Progenitor cell of endocrine pancreas (in vitro differentiated cells): ENCODE measurements at places on chromosomes 11 and 22. TPM values are rescaled to one million over a fixed set of nuclear protein-coding genes. Genes with fewer than 3 reads are reported as not detected.

DNA sequence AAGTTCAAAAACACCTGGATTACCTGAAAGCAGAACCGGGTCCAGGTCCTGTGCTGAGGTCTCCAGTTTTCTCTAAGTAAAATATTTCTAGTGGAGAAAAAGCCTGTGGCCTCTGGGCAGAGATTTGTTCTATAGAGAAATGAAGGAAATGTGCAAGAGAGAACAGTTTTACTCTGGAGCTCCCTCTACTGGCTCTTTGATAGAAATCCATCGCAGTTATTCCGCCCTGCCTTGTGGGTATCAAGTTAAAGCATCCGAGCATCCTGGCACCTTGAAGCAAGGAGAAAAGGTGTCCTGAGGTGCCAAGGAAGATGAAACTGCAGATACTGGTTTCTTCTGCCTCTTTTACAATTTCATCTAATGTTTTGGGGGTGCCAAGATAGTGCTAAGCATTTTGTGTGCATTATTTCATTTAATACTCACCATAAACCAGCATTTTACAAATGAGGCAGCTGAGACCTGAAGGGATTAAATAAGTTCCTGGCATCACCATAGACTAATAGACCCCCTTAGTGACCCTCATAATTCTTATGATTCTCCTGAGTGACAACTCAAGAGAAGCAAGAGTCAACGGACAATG, 113.1 kb upstream of the HSD17B12 start:
- H3K36me3 ChIP-seq = no peaks in the 10 kb centered on the region
- H3K27ac ChIP-seq = no peak overlapping the region
- H3K27me3 ChIP-seq = peaks cover 80% of the 10 kb centered on the region
- no peak overlapping the region for H3K4me3 ChIP-seq

GRCh38 chr11:80320765-80321164, 879.9 kb upstream of the TENM4 start:
- H3K27me3 ChIP-seq = no peaks in the 10 kb centered on the region
- peaks cover 5% of the 10 kb centered on the region for H3K4me1 ChIP-seq
- no peak overlapping the region for H3K4me3 ChIP-seq
- H3K36me3 ChIP-seq = no peaks in the 10 kb centered on the region

GRCh38 chr11:26783997-26784396, 62.1 kb upstream of the SLC5A12 start:
- no peaks in the 10 kb centered on the region for H3K27me3 ChIP-seq
- H3K4me1 ChIP-seq = peaks cover 4% of the 10 kb centered on the region
- H3K36me3 ChIP-seq = peaks cover 7% of the 10 kb centered on the region
- no peak overlapping the region for H3K27ac ChIP-seq

DNA sequence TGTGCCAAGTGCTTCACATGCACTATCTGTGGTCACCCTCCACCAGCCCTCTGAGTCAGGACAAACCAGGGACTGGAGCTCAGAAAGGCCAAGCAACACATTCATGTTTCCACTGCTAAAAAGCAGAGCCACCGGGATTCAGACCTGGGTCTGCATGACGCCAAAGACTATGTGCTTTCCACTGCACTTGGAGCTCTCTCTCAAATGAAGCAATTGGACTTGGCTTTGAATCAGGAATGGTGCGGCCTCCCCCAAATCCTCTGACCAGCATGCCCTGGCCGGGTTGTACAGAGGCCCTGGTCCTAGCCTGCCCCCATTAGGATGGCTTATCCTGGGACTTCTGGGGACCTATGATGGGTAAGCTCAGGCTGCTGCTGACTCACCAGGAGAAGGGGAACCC, 80.7 kb downstream of the PKNOX2 start:
- H3K4me1 ChIP-seq = no peaks in the 10 kb centered on the region
- no peak for DNase-seq
- no peak overlapping the region for H3K4me3 ChIP-seq
- no peak overlapping the region for H3K27ac ChIP-seq
- H3K36me3 ChIP-seq = peaks cover 14% of the 10 kb centered on the region
- H3K27me3 ChIP-seq = no peaks in the 10 kb centered on the region

- H3K27ac ChIP-seq = no peak overlapping the region
- H3K27me3 ChIP-seq = peaks cover 27% of the 10 kb centered on the region
- H3K4me1 ChIP-seq = no peaks in the 10 kb centered on the region
- no peak overlapping the region for H3K4me3 ChIP-seq
- DNase-seq = no peak
Observed at GRCh38 chr22:25746012-25746373, 4.0 kb downstream of the MYO18B start.

- DNase-seq = no peak
- H3K36me3 ChIP-seq = peaks cover 1% of the 10 kb centered on the region
- H3K4me3 ChIP-seq = peak overlapping the region; percentile 91
- peak overlapping the region; percentile 96 for H3K27ac ChIP-seq
Observed at GRCh38 chr22:40637183-40638150, 948 bp upstream of the MRTFA start.

DNA sequence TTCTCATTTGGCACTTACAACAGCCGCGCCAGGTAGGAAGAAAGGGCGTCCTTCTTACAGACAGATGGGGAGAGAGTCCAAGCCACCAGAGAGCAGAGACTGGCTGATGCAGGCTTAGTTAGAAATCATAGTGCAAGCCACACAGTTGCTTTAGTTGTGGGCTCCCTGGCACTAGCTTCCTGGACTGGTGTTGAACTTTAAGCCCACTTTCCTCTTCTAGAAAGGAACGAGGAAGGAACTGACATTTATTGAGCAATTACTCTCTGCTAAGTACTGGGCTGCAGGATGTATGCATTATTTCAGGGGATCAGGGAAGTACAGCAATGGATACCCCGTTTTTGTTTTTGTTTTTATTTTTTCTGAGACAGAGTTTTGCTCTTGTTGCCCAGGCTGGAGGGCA, 3.0 kb downstream of the BACE1 start:
- no peak for DNase-seq
- H3K36me3 ChIP-seq = no peaks in the 10 kb centered on the region
- no peaks in the 10 kb centered on the region for H3K27me3 ChIP-seq
- no peak overlapping the region for H3K4me3 ChIP-seq
- peaks cover 18% of the 10 kb centered on the region for H3K4me1 ChIP-seq

DNA sequence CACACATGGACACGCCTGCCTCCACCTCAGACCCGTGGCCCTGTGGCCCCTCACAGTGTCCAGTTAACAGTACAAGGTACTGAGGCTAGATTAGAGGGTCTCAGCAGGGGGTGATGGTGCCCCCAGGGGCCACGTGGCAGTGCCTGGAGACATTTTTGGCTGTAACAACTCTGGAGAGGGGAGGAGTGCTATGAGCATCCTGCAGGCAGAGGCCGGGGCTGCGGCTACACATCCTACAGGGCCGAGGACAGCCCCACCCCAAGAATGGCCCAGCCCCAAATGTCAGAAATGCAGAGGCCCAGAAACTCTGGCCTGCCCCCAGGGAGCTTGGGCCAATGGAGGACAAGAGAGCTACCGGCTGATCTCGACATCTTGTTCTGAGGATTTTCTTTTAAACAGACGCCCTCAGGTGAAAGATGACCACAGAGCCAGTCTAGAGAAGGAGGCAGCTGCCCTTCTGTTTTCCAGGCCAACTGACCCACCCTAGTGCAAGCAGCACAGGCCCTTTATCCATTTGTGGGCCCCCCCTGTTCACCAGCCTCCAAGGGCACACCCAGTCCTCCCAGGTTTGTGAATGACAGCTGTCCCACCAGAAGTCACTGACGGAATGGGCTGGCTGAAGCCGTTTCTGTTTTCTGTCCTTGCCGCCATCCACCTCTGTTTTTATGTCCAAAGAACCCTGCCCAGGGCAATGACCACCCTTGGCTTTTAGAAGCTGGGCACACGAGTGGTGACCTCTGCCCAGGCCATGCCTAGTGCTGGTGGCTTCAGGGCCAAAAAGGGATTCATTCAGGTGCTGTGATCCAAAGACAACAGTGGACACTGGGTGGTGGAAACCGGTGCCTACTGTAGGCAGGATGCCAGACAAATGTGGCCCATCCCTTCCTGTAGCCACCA, 85.2 kb upstream of the LINC01488 start:
- no peak overlapping the region for H3K27ac ChIP-seq
- H3K36me3 ChIP-seq = no peaks in the 10 kb centered on the region
- no peak overlapping the region for H3K4me3 ChIP-seq
- DNase-seq = no peak
- no peaks in the 10 kb centered on the region for H3K27me3 ChIP-seq

Gene C11orf52
- total RNA-seq = 16.2 and 19.4 TPM in 2 replicates
